ENCODE measurements at places on chromosomes 3 and 15. TPM values are rescaled to one million over a fixed set of nuclear protein-coding genes. Genes with fewer than 3 reads are reported as not detected.

Gene ACKR4
- not detected for total RNA-seq

Gene TIPARP
- total RNA-seq = 22.1 TPM

Gene MUSTN1
- total RNA-seq = 0.49 TPM

Gene PRTG
- 11.4 TPM for total RNA-seq

Gene CLSTN2
- 0.03 TPM for total RNA-seq

Gene ITIH1
- 0.31 TPM for total RNA-seq

Gene KBTBD13
- not detected for total RNA-seq

Gene TNFSF10
- 2.2 TPM for total RNA-seq

Gene MYZAP
- 1.1 TPM for total RNA-seq

Gene TIMMDC1
- total RNA-seq = 170 TPM

Gene CCR3
- not detected for total RNA-seq

Gene CPLX3
- total RNA-seq = not detected

Gene RTP3
- total RNA-seq = not detected

Gene CCDC80
- total RNA-seq = 0.64 TPM

Gene GOLGA6A
- total RNA-seq = 0.05 TPM

Gene PRR20G
- not detected for total RNA-seq

Gene GOLGA8J
- total RNA-seq = 0.44 TPM

Gene DLL4
- 0.31 TPM for total RNA-seq

Gene CHRNA5
- 52.4 TPM for total RNA-seq

Gene TMEM202
- total RNA-seq = not detected

Gene ANXA2
- total RNA-seq = 1,903 TPM

Gene TRH
- not detected for total RNA-seq

Gene GPR149
- total RNA-seq = not detected

Gene FAM219B
- total RNA-seq = 68.6 TPM

Gene ANO10
- 26.6 TPM for total RNA-seq

Gene NME9
- total RNA-seq = not detected

Gene CCDC54
- total RNA-seq = not detected

Gene AMIGO3
- 0.72 TPM for total RNA-seq
